CD4-positive, alpha-beta memory T cell (primary cell): ENCODE measurements at places on chromosomes 2 and 18. TPM values are rescaled to one million over a fixed set of nuclear protein-coding genes. Genes with fewer than 3 reads are reported as not detected.
A peak's percentile ranks its signal among the peaks of the same experiment; 100 is the strongest.

- no peaks in the 10 kb centered on the region for H3K27me3 ChIP-seq
- H3K27ac ChIP-seq, result no peak overlapping the region
- H3K36me3 ChIP-seq, result peaks cover 10% of the 10 kb centered on the region
- no peak overlapping the region for H3K4me3 ChIP-seq
- H3K4me1 ChIP-seq, result no peaks in the 10 kb centered on the region
Observed at GRCh38 chr2:143503280-143503679, 374.1 kb downstream of the ARHGAP15 start.

The CYTIP gene
- 248 TPM for total RNA-seq

DNA sequence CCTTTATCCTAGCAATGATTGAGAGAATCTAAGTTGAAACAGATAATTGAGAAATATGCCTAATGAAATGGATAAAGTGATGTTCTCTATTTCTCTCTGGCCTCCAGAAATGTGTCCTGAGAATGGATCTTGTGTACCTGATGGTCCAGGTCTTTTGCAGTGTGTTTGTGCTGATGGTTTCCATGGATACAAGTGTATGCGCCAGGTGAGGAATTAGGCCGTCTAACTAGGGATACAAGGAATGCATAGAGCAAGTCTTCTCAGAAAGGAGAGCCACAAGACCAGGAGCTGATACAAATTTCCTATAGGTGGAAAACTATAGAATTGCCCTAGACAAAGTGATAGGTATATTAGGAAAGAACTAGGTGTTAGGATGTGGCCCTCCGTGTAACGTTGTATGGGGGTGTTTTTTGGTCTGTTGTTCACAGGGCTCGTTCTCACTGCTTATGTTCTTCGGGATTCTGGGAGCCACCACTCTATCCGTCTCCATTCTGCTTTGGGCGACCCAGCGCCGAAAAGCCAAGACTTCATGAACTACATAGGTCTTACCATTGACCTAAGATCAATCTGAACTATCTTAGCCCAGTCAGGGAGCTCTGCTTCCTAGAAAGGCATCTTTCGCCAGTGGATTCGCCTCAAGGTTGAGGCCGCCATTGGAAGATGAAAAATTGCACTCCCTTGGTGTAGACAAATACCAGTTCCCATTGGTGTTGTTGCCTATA lies 592 bp upstream of the CAD start:
- DNase-seq, result no peak
- H3K4me1 ChIP-seq, result peaks cover 29% of the 10 kb centered on the region
- H3K4me3 ChIP-seq, result peak overlapping the region; percentile 84
- peaks cover 10% of the 10 kb centered on the region for H3K36me3 ChIP-seq
- H3K27me3 ChIP-seq, result no peaks in the 10 kb centered on the region

DNA sequence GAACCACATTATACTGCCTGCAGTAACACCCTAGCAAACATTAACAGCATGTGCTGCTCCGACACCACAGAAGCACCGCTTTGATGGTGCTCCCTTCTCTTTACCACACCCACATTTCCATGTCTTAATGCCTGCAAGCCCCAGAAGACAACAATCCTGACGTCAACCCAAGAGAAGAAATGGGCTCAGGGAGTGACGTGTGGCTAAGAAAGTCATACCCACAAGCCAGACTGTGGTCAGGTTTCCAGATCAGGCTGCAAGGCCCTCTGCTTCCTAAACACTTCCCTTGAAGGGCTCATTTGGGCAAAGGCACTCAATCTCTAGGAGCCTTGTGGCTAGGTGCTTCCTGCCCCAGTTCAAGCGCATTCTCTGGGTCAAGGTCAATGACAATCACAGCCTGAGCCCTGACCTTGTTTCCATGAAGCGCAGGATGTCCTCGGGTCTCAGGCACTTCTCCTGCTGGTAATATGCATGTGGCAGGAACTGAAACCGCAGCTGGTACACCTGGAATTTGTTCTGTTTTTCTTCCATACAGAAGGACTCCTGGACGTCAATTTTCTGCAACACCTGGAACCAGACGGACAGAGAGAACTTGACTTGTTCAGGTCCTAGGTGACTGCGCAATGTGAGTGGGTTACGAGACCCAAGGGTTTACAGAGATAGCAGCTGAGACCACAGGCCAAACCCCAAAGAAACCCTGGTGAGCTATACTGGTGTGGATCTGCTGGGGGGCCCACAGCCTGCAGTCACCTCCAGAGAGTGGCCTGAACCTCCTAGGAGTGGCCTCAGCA lies 67.2 kb downstream of the POLR1A start:
- no peaks in the 10 kb centered on the region for H3K27me3 ChIP-seq
- peak overlapping the region; percentile 22 for H3K4me3 ChIP-seq
- peak; percentile 92 for DNase-seq

DNA sequence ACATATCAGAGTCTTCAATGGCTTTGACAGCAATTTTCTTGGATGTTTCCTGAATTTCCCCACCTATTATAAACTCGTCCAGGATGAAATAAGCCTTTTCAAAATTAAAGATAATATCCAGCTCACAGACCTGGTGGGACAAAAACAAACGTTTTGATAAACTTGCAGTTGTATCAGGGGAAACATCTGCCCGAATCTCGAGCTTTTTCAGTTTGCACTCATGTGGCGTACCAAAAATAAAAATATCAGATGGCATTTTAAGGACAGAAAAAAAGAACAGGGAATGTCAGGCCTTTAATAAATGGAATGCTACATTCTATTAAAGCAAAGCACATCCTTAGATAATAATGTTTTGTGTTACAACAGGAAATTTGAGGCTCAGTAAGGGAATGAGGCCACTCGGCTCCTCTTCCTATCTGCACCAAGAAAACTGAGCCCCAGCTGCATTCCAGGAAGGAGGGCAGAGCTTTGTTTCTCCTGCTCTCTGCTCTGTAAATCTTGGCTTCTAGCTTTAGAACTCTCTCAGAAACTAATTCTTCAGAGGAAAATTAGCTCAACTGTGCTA lies 72.1 kb downstream of the AP1S3 start:
- no peak overlapping the region for H3K27ac ChIP-seq
- no peak for DNase-seq
- no peak overlapping the region for H3K4me3 ChIP-seq
- no peaks in the 10 kb centered on the region for H3K27me3 ChIP-seq
- peaks cover 15% of the 10 kb centered on the region for H3K4me1 ChIP-seq
